ENCODE measurements at places on chromosomes 16 and 17.
A peak's percentile ranks its signal among the peaks of the same experiment; 100 is the strongest.

GRCh38 chr16:46715769-46716305 lies 26.4 kb downstream of the ORC6 start:
- DNase-seq, result no peak

GRCh38 chr17:66578781-66579489 lies 256.0 kb upstream of the CACNG5 start:
- no peak for DNase-seq

DNA sequence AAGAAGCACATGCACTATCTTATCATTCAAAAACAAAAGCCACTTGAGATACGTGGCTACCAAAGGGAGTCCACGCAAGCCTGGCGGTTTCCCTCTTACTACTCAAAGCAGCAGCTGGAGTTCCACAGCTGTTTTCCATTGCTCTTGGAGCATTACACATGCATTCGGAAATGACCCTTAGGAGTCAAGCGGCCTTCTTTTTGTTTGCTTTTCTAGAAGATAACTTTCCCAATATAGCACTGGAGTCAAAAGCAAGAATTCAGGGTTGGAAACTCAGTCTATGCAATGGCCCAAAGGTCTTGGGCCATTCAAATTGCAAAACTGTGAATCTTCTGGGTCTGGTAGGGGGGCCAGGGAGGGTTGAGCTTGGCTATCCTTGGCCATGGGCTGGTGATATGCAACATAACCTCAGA lies 97.8 kb upstream of the MAF start:
- no peak for DNase-seq

DNA sequence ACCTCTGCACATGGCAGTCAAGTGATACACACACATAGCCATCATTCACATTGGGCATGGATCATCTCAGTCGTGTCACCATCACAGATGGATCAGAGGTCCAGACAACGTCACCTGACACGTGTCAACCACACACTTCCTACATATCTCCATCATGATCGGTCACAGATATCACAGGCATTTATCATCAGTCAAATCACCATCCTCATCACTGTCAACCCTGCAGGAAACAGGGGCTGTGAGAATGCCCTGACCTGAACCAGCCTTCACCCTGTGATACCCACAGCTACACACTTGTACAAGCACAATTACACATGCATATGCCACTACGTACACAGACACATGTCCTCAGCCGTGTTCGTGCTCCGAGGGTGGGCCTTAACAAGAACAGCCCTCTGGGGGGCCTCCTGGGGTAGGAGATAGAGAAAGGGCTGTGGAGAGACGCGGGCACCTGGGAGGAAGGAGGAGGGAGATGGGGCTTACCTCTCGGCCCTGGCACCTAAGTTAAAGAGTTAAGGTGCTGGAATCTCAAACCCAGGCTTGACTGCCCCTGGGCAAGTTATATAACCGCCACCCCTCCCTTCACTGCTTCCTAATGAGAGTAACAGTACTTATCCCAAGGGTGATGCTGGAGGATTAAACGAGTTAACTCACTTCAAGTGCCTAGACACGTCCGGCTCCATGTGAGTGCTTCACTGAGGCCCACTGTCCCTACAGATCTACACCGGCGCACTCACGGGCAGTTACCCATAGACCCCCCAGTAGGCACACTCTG lies 1.1 kb downstream of the SLC12A4 start:
- DNase-seq, result peak; percentile 44

DNA sequence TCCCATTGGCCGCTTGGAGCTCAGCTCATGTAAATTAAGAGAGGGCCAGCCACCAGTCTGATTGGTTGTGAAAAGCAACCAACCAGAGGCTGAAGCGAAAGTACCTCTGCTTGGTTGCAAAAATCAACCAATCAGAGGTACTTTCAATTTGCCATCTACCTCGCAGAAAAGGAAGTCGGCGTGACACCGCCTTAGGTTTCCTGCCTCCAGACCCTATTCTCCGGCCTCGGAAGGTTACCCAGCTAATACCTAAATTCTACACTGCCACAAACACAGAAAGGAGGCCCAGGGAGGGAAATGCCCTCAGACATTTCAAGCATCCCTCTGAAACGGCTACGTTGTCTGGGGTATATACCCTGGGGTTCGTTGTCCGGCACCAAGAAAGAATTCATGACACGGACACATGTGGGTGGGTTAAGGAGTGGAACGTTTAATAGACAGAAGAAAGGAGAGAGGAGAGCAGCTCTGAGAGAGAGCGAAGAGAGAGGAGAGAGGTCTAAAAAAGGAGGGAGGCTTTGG lies 481.3 kb downstream of the TMEM114 start:
- no peak for DNase-seq

GRCh38 chr16:64047207-64047606 lies 1074.7 kb downstream of the CDH11 start:
- DNase-seq, result no peak

- no peak for DNase-seq
These were observed 35.8 kb upstream of the TBX2 start for GRCh38 chr17:61363601-61364462.

GRCh38 chr16:22775220-22775922 lies 38.6 kb upstream of the HS3ST2 start:
- no peak for DNase-seq

DNA sequence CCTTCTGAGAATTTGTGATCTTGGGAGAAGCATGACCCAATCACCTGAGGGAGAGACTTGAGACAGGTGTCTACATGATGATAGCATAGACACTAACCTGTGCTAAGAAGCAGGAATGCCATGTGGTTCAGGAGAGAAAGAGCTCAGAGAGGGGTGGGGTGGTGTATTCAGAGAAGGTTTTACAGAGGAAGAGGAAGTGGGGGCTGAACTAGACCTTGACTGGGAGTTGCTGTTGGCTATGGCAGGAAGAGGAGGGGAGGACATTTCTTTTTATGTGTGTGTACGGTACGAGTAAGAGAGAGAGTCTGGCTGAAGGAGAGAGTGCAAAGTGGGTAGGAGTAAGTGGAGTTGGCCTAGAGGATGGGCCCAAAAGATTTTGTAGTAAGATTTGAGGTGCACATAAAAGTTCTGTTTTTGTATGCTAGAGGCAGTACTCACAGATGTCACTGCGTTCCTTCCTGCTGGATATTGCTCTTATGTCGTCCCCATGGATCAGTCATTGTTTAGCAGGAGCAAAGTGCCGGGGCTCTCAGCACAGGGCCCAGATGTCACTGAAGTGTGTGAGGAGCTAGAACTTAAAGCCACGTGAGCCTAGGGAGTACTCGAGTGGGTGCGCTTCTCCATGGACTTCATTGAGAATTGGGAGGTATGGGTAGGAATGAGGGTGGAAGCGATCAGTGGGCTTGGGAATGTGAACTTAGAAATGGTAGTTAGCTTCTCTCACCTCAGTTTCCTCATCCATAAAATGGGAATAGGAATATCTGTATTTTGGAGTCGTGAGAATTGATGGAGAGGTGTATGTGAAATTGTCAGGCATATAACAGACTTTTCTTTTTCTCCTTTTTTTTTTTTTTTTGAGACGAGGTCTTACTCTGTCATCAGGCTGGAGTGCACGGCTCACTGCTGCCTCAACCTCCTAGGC lies 22.1 kb downstream of the SLC7A6 start:
- DNase-seq, result no peak
